ENCODE measurements at places on chromosomes 11 and 22.

DNA sequence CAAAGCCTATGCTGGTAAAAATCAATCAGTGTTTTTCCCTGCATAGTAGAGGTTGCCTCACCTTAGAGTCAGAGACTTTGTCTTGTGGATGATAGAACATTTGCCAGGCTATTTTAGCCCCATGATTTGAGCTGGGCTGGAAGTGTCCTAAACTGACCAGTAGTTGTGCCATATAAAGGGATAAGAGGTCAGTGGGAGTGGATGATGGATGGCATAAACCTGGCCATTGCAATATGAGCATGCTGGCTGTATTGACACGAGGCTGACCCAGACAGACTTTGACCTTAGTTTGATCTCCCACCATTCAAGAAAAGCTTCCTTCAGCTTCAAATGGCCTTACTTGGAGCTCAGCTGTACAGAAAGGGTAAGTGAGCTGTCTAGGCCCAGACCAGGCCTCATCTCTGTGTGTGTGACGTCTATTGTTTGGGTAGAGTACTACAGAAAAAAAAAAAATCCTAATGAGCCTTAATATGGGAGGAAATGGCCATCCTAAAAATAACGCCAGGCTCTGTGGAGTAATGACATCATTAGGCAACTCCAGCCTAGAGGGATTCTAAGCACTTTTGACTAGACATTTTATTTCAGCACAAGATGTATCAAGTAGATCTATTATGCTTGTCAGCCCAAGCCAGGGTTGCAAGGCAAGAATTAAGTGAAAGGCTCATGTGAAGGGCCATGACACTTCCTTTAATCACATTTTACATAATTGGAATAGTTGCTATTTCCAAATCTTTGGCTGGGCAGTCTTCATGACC, 51.3 kb upstream of the CADM1 start:
- DNase-seq, result no peak

- DNase-seq, result peak; percentile 74
These were observed 17.9 kb upstream of the TPH1 start for GRCh38 chr11:18063862-18064434.

GRCh38 chr11:85666687-85667086, 1.8 kb upstream of the CREBZF start:
- no peak for DNase-seq

GRCh38 chr11:269146-269890, 8.9 kb upstream of the NLRP6 start:
- DNase-seq, result no peak

DNA sequence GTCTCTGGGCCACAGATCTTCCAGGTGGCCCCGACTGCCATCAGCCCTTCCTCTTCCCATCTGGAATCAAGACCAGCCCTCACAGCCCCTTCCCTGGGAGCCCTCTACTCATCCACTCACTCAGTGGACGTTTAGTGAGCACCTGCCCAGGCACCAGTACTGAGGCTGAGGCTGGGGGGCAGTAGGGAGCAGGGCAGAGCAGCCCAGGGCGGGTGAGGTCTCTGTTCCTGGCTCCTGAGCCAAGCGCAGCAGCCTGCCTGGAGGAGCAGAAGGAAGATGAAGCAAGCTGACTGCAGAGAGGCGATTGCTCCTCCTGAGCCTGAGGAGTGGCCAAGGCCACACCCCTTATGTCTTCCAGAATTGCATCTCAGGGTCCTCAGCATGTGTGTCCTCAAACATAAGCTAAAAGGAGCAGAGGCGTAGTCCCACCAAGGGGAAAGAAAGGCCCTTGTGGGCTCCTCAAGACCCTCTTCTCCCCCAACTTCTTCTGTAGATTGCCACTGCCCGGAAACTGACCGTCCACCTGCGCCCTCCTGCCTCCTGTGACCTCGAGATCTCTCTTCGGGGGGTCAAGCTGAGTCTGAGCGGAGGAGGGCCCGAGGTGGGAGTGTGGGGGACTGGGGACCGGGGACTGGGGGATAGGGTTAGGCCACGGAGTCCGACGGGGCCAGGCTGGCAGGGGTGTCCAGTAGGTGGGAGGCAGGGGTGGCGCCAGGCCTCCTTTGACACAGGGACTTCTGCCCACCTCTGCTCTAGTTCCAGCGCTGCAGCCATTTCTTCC, 5.8 kb downstream of the MAPK8IP2 start:
- DNase-seq, result no peak

- DNase-seq, result no peak
These were observed 152.9 kb downstream of the DBX1 start for GRCh38 chr11:20007386-20007785.

- DNase-seq, result no peak
These were observed 22.7 kb downstream of the IFT27 start for GRCh38 chr22:36753120-36753802.

DNA sequence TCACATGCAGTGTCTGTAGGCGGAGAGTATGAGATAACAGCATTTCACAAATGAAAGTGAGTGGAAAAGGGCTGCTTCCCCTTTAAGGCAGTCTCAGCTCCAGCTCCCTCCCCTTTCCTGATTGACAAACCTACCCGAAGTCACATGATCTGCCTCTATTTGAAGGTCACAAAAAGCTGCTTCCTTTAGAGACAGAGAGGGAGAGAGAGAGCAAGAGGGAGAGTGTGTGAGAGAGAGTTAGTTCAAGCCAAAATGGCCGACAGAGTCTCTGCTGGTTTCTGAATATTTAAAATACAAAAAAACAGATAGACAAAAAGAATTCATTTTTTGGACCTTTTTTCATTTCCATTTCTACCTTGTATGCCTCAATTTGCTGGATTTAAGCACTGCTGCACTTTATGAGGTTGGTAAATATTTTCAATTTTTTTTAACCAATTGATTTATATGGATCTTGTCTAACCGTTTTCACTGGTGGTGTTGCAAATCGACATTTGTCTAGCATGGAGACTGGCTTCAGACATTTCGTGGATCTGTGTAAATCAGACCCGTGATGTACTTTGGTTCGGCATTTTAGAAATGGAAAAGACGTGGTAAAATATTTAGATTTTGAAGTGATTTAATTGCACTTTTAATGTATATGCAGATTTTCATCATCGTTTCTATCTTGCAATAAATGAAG, at the start of gene TNRC6B:
Gene TNRC6B, plus strand, starts transcription at position 188 of the 679 bp plus-strand sequence. Its CDS starts 211 bp downstream, at position 399.
- DNase-seq, result peak; percentile 97

DNA sequence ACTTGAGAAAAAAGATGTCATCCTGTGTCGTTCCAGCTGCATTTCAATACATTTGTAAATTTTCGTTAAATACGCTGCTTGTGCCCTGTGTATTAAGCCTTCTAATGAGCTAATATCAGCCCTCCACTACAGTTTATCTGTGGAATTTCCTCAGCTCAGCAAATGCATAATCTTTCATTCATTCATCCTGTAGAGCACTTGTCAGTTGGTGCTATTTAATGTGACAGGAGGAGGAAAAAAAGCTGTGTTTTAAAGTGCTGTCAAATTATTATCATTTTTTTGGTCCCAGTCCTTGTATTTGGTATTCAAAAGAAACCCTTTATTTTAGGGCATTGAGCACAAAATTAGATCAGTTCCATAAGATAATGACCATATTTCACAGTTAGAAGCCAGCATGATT, 184.7 kb downstream of the FAT3 start:
- DNase-seq, result no peak

DNA sequence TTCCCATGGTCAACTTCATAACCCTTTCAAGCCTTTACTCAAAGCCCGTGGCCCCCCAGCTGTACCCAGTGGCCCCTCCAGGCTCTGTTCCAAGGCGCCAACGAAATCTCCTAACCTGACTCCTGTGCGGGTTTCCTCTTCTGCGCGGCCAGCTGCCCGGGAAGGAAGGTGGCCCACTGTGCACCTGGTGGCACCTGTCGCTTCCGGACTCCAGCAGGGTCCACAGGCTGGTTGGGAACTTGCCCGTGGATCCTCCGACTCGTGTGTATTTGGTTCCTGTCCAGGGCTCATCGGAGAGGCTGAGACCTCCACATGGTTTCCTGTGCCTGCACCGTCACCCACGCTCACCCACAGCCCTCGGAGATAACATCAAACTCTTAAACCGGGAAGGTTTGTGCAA, 335.4 kb downstream of the BRD1 start:
- no peak for DNase-seq

DNA sequence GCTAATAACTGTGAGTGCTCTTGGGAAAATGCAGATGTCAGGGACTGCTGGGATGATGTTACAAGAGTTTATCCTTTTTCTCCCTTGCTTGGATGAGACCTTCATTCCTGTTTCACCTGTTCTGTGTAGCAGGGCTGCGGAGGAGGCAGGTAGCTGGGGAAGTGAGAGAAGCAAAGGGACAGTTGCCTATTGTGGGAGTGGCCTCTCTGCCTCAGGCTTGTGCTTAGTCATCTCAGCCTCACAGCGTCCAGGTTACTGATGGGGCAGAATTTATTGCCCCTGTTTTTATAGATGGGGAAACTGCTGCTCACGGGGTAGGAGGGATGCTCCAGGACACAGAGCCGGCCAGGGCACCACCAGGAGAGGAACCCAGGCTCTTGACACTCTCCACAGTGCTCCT, 1.7 kb downstream of the STX3 start:
- DNase-seq, result no peak

GRCh38 chr22:33853200-33854097, 66.8 kb downstream of the LARGE1 start:
- DNase-seq, result no peak

DNA sequence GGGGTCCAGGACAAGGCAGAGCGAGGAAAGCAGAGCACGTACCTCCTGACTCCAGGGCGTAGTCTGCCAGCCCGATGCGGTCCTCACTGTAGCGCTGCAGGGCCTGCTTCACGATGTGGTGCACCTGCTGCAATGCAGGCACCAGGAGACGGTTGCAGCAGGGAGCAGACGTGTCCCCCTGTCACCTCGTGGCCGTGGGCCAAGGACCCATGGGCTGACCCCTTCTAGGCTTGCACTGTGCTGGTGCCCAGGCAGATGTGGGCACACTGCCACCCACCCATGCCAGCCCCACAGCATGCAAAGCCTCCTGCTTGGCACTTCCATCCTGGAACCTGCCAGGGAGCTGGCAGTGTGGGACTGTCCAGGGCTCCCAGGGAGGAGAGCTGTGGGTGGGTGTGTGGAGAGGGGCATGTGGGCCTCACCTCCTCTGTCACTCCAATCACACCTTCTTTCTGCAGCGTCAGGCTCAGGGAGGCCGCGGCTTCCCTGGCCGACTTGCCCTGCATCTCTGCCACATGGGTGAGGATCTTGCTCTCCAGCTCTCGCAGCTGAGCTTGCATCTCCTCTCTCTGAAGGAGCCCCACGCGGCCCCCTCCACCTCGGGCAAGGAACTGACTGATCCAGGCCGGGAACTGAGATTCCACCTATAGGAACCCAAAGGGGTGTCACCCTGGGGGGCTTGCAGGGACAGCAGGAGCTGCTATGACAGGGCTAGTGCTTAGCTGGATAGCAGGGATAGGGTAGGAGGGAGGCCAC, 16.3 kb downstream of the SUN2 start:
- DNase-seq, result no peak

GRCh38 chr22:24843048-24843447, 37.0 kb downstream of the SGSM1 start:
- DNase-seq, result no peak

DNA sequence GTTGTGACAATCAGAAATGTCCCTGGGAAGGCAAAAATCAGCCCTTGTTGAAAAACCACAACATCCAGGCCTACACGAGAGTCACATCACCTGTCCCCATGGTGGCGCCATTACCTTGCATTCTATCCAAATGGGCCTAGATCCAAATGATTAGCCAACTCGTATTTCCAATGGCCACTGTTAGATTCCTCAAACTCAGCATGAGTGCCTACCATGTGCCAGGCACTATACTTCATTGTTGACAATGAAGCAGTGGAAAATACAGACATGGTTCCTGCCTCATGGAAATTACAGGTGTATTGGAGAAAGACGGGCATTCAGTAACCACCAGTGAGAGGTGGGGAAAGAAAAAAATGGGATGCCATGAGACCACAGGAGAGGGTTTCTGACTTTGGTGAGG, 29.8 kb upstream of the CREB3L1 start:
- DNase-seq, result peak; percentile 81

GRCh38 chr11:112837162-112837826, 123.9 kb upstream of the NCAM1 start:
- DNase-seq, result peak; percentile 48

- no peak for DNase-seq
These were observed 17.9 kb upstream of the UVRAG start for GRCh38 chr11:75797116-75797515.

DNA sequence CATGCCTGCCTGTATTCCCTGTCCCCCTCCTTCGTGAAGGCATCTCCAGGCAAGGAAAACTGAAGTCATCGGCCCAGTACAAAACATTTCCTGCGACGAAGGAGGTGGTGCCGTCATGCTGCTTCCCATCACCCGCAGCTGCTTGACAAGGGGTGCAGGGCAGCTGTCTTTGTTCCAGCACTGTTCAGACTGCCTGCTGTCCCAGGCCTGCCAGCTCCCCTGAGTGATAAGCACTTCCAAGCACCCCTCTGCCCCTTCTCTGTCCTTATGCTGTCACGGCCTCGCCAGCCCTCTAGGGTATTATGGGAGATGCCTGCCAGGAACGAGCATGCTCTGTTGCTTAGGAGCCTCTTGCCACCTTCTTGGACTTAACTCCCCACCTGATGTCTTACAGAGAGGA, 37.1 kb upstream of the BSX start:
- DNase-seq, result no peak

- DNase-seq, result no peak
These were observed 360.8 kb downstream of the TBC1D22A start for GRCh38 chr22:47123006-47123826.

DNA sequence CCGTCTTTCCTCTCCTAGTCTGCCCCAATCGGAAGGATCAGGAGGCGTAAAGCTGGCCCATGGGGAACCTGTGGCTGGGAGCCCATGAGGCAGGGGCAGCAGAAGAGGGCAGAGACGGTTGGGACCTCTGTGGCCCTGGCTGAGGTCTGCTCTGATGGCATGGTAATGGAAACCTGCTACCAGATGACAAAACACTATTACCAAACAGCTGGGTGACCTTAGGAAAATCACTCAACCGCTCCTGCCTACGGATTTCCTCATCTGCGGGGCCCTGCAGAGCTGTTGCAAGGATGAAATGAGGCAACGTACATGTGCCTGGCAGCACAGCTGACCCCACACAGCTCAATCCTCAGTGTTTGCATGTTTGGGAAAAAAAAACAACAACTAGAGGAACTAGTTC, 4.6 kb downstream of the AP5B1 start:
- DNase-seq, result no peak

DNA sequence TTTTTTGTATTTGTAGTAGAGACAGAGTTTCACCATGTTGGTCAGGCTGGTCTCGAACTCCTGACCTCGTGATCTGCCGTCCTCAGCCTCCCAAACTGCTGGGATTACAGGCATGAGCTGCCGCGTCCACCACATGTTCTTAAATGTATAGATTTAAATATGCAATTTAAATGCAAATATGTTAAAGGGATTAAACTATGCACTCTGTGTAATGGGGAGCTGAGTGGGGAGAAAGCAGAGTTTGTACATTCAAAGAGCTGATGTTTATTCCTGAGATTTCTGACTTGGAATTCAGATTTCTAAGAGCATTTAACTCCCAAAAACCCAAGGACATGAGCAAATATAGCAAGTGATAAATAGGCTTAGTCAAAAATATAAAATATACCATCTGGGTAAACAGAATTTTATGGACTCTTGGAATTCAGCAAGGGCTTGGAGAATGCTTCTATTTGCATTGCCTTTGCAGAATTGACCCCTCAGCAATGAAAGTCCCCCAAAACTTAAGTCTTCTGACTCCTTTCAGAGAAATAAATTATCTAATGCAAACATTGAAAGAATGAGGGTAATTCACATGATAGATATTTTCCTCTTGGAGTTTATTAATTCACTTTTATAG, 170.6 kb downstream of the LUZP2 start:
- no peak for DNase-seq

GRCh38 chr11:73340164-73340563, 32.1 kb downstream of the ARHGEF17 start:
- DNase-seq, result no peak
